ENCODE measurements at places on chromosomes 7 and 10.

- no peak for DNase-seq
These were observed 60.6 kb downstream of the ARL5B start for GRCh38 chr10:18719811-18720210.

DNA sequence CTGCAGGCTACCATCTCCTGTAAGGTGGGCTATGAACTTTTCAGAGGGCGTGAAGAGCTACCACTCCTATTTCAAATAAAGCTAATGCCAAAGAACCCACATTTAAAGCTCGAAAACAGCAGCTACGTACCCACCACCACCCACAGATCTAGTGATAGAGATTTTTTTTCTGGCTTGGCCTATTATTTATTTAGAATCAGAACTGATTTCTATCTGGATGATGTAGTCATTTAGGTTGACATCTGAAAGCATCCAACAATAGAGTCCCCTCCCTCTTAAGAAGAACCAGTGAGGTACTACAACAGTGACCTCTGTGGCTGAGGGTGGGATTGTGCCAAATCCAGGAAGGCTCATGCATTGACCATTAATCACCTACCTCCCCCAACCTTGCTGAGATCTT lies 113.8 kb upstream of the ADO start:
- no peak for DNase-seq

DNA sequence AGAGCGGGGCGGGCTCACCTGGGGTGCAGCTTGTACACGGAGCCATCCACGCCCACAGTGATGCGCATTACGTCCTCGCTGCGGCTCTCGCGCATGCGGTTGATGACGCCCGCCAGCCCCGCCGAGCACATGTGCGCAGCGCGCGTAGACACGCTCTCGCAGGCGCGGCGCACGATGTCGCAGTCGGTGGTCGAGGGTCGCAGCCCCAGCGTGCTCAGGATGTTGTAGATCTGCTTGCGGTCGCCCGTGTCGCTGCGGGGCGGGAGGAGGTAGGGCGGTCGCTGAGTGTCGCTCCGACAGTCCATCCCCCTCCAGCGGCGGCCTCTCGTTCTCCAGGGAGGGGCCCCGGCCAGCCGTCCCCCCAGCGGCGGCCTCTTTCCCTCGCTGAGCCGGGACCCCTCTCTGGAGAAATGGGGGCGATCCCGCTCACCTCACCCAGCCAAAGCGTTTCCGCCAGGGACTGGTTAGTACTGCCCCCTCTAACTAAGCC lies 4.4 kb upstream of the MYL7 start:
- no peak for DNase-seq

DNA sequence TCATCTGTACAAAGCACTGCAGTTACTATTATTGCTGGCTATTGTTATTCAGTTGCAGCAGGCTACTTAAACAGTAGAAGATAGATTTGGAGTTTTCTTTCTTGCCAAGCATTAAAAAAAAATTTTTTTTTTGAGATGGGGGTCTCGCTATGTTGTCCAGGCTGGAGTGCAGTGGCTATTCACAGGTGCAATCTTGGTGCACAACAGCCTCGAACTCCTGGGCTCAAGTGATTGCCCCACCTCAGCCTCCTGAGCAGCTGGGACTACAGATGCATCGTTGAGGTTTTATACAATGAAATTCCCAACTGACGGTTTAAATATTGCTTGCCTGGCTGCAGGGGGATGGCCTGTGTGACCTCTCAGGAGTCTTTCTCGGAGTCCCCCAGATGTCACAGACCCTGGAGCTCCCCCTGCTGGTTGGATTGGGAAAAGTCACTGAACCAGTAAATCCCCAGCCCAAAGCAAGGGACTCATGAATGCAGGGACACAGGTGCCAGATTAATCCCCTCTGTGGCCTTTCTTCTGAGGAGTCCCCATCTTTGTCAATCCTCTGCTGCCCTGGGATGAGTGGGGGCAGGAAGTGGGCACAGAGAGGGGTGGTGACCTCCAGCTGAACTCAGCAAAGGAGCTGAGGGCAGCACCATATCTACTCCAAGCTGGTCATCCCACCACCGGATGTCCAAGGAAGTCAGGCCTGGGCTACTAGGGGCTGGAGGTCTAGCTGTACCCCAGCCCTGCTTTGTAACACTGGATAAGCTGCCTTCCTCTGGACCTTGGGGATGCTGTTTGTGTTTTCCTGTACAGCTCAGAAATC lies 149.6 kb downstream of the C10orf105 start:
- DNase-seq = no peak

DNA sequence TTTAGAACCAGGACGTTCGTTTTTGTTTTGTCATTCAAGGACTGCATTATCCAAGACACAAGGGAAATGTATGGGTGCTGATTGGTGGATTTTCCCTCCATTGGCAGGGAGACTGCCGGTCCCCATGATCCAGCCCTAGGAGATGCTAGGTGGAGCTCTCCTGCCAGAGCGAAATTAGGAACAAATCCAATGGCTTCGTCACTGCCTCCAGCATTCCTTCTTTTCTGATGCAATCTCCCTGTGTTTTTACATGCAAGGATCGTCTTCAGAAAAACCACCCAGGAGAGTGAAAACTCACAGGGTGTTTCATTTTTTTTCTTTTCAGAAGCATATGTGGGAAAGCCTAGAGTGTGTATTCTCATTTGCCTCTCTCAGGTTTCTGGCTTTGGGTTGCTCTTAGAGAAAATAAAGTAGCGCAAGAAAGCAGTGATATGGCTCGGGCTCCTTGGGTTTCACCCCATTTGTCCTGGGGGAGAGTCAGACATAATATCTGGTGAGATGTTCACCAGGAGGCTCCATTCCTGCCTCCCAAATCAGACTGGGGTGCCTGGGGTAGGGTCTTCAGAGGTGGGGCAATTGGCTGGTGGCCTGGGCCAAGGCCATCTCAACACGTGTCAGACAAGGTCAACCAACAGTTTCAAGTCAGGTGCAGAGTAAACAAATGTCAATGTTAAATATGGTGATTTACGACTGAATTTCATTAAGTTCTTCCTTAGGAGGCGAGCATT lies 450.9 kb upstream of the MKI67 start:
- DNase-seq = no peak

- DNase-seq = no peak
These were observed 159.4 kb upstream of the AHR start for GRCh38 chr7:17139081-17139480.

DNA sequence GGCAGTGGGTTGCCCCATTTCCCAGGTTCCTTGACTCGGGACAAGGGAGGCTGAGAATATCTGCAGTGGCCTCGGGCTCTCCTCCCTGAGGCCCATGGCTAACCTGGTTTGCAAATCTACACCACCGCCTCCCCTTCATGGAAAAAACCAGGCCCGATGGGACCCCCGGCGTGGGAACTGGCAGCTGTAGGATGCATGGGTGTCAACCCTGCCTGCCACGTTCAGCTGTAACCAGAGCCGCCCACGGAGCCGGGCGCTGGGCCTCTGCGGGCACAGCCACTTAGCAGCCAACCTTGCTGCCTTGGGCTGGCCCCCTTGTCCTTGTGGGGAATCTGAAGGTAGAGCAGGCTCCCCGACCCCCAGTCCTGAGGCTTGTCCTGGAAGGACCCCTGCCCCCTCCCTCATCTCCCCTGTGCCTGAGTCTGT lies 1.6 kb downstream of the PWWP2B start:
- no peak for DNase-seq

Measured in brain pericyte (primary cell).